Cardiac muscle cell (in vitro differentiated cells and primary cell): ENCODE measurements at places on chromosomes 7 and 10. TPM values are rescaled to one million over a fixed set of nuclear protein-coding genes. Genes with fewer than 3 reads are reported as not detected.

- H3K36me3 ChIP-seq: no peaks in the 10 kb centered on the region
- no peaks in the 10 kb centered on the region for H3K27me3 ChIP-seq
- H3K27ac ChIP-seq: no peak overlapping the region
Observed at GRCh38 chr10:58642916-58643428, 130.3 kb downstream of the BICC1 start.

PDSS1 gene
- total RNA-seq: 3.7 and 7.6 TPM in 2 replicates

- H3K36me3 ChIP-seq: no peaks in the 10 kb centered on the region
- H3K27me3 ChIP-seq: no peaks in the 10 kb centered on the region
- DNase-seq: no peak
- H3K27ac ChIP-seq: no peak overlapping the region
- H3K4me3 ChIP-seq: no peak overlapping the region
Observed at GRCh38 chr10:104109908-104110662, 11.9 kb upstream of the SFR1 start.

TMEM176B gene
- 25.6 and 30.6 TPM in 2 replicates for total RNA-seq

GRCh38 chr10:119207713-119208552 is 562 bp downstream of the GRK5 start:
- H3K27ac ChIP-seq: peak overlapping the region; percentile 44
- H3K36me3 ChIP-seq: no peaks in the 10 kb centered on the region
- H3K27me3 ChIP-seq: no peaks in the 10 kb centered on the region
- peak overlapping the region; percentile 76 for H3K4me3 ChIP-seq
- peak; percentile 73 for DNase-seq

FKBP9 gene
- 81.6 and 123 TPM in 2 replicates for total RNA-seq

- no peaks in the 10 kb centered on the region for H3K36me3 ChIP-seq
- peaks cover 96% of the 10 kb centered on the region for H3K4me1 ChIP-seq
- no peaks in the 10 kb centered on the region for H3K27me3 ChIP-seq
- H3K4me3 ChIP-seq: no peak overlapping the region
- no peak for DNase-seq
Observed at GRCh38 chr10:79131836-79132631, 63.3 kb downstream of the ZMIZ1 start.
